Naive B cell (primary cell): ENCODE measurements at places on chromosomes 11 and 22. TPM values are rescaled to one million over a fixed set of nuclear protein-coding genes. Genes with fewer than 3 reads are reported as not detected.

The C11orf58 gene
- polyA plus RNA-seq = 230 TPM

The PPFIA1 gene
- 9.1 TPM for polyA plus RNA-seq

The PGA5 gene
- polyA plus RNA-seq = not detected

The FOLR2 gene
- not detected for polyA plus RNA-seq

The P4HA3 gene
- polyA plus RNA-seq = not detected

The DGCR2 gene
- polyA plus RNA-seq = 38.1 TPM

The ARL2 gene
- polyA plus RNA-seq = 67.8 TPM

The CASP1 gene
- 64.3 TPM for polyA plus RNA-seq

The OR8A1 gene
- not detected for polyA plus RNA-seq

The KCNA4 gene
- not detected for polyA plus RNA-seq

The KRTAP5-11 gene
- polyA plus RNA-seq = not detected

The RIN1 gene
- 0.11 TPM for polyA plus RNA-seq

The CLCF1 gene
- polyA plus RNA-seq = 6.6 TPM

The FAM180B gene
- not detected for polyA plus RNA-seq

The OR51B4 gene
- not detected for polyA plus RNA-seq

The KRTAP5-7 gene
- polyA plus RNA-seq = not detected

The C11orf87 gene
- polyA plus RNA-seq = not detected

The TMA7B gene
- 1.1 TPM for polyA plus RNA-seq

The KDM4E gene
- polyA plus RNA-seq = not detected

The CREB3L1 gene
- polyA plus RNA-seq = not detected

The SLCO2B1 gene
- not detected for polyA plus RNA-seq
